Hematopoietic multipotent progenitor cell treated with erythropoietin and hydrocortisone succinate and interleukin-3 and kit ligand, for 8 days (in vitro differentiated cells): ENCODE measurements at places on chromosomes 2 and 18.

DNA sequence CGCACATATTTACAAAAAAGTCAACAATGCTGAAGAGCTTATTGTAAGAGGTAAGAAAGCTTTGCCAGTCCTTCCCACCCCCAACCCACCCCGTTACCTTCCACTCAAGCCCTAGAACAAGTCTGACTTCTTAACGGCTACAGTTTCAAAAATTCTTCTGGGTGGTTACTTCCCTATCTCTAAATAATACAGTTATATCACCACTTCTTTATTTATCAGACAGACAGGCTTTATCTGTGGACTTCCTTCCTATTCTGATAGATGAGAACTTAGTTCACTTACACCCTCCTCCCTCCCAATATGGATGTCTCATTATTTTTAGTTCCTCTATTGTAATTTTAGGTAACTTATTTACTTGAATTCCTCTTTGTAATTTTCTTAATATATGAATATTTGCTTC is 26.7 kb upstream of the ACTR3 start:
- peak; percentile 33 for DNase-seq

DNA sequence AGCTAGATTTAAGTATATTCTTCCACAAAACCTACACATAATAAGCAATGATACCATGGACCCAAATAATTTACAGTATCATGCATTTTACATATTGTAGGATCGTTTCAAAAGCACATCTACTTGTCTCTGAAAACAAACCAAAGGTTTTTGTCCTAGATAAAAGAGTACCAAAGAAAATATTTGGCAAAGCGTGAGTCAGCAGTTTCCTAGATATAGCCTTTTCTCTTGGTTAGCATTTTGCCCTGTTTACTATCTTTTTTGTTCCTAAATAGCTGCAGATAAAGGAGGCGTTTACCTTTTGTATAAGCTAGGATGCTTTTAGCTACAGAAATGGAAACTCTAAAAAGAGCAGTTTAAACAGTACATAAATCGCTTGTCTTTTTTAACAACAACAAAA is 305.8 kb upstream of the GULP1 start:
- peak; percentile 42 for DNase-seq

- peak; percentile 43 for DNase-seq
Measured at GRCh38 chr2:23375448-23375847, 9.5 kb upstream of the KLHL29 start.

DNA sequence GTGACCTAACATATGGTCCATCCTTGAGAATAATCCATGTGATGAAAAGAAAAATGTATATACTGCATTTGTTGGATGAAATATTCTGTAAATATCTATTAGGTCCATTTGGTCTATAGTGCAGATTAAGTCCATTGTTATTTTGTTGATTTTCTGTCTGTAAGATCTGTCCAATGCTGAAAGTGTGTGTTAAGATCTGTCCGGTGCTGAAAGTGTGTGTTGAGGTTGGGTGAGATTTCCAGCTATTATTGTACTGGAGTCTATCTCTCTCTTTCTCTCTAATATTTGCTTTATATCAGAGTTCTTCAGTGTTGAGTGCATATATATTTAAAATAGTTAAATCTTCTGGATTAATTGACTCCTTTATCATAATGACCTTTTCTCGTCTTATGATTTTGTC is 828.8 kb upstream of the CRIM1 start:
- no peak for DNase-seq

DNA sequence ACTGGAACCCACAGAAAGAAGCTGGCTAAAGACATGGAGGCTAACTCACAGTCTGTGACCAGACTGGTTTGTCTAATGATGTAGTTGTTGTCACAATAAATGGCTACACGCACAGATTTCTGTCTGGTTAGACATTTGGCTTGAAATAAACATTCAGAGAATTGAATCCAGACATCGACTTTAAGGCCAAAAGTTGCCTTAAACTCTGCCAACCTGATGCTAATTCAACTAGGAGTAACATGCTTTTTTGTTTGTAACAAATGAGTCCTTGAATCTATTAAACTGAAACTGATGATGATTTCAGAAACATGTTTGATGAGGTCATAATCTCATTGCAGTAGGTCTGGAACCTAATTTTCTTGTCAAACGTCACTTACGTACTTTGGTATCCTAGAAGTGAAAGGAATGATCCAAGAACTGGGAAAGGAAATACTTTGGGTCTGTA is 123.8 kb downstream of the ERBB4 start:
- no peak for DNase-seq

DNA sequence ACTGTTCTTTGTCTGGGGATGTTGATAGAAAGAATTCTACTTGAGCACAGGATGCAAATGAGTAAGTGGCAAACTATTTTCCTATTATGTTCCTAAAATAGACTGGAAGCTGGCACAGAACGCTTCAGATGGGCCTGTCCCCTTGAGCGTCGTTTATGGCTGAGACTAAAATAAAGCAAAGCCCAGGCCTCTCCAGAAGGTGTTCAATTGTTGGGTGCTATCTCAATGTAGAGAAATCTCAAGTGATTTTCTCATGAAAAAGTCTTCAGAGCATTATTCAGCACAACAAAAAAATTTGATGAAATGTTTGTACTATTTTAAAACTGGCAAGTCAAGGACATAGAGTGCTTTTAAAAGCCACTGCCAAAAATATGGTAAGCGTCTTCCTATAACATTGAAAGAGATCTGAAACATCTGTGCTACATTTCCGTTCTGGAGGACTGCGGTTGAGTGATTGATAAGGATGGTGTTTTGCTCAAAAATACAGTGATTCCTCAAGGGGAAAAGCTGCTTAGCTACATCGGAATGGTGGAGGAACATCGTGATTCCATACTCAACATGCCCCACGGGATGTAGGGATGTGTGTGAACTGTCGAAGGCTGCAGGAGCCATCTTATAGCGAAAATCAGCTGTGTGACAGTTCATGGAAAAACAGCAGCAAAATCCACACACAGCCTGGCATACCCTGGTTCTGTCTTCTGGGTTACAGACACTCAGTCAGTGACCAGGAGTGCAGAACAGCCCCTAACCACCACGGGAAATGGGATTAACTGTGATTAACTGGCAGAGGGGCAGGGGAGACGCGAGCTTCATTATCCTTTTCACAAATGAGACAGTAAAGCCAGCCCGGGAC is 10.4 kb upstream of the LRRFIP1 start:
- DNase-seq, result no peak

DNA sequence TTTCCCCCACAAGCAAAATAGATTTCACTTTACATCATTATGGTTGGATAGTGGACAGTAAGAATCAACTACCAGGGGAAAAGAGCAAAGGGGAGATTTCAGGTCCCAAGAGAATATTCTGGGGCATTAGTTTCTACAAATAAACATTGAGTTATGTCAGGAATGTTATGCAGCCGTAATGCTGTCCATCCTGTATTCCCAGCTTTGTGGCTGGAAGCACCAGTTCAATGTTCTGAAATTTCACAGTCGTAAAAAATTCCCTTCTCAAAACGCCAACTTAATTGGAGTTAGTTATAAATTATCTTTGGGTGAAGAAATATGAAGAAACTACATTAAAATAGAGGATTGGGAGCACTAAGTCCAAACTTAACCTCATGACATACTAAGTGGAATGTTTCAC is 141.5 kb upstream of the FIGN start:
- DNase-seq, result no peak

DNA sequence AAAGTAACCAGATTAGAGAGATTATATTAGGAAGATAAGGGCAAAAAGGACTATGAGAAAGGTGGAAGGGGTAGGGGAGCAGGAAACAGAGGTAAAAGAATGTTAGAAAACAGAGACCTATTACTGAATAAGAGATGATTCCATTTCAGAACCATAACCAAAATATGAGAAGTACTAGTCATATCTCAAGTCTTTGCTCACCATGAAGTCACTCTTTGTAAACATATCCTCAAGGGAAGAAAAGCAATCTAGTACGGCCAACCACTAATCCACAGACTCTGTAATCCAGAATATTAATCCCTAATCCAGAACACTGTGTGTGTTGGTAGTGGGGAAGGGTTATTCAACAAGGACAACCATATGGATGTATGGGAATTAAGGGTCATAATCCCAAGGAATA is 92.0 kb downstream of the CDCA7 start:
- no peak for DNase-seq

- no peak for DNase-seq
Measured at GRCh38 chr2:33277002-33277426, 199.4 kb upstream of the RASGRP3 start.

DNA sequence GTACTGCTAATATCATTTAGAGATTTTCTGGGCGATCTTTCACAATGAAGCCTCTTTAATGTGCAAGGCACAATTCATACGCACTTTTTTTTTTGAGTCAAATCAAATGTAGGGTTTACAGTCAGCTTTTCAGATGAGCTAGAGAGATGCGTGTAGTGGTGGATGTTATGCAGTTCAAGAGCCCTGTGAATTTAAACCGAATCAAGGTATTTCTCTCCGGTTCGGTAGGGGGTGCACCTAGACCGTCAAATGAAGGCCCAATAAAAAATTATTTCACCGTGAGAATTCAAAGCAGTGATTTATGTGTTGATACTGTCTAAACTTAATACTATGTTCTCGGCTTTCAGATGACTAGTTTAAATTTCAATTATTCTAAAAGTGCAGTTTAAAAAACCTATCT is 1.1 kb downstream of the PTH2R start:
- DNase-seq, result peak; percentile 37

- DNase-seq, result peak; percentile 58
Measured at GRCh38 chr2:218898109-218898878, 17.6 kb downstream of the WNT10A start.

- DNase-seq, result no peak
Measured at GRCh38 chr2:5693287-5694201, 1.4 kb downstream of the SOX11 start.

DNA sequence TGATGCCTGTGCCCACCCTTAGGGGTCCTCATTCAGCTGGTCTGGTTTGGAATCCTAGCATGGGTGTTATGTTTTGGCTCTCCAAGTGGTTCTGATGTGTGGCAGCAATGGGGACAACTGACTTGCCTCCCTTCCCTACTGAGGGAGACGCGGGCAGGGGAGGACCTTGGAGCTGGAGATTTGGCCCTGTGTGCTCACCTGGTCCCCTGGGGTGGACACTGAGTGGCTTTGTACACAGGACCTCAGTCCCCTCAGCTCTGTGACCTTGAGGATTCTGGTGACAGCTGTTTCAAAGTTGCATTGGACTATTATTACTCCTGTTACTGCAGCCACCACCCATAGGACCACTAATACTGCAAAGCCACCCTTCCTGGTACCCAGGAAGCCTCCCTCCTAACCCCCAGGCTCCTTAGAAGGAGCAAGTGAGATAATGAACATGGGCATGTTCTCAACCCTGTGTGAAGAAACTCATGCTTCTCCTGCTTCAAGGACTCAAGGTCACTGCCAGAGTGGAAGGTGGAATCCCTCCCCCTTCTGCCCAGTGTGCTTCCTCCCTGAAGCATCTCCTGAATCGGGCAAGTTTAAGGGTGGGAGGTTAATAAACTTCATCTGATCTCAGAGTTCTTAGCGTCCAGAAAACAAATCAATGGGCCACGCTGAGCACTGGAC is 26.5 kb downstream of the TMEM182 start:
- no peak for DNase-seq

DNA sequence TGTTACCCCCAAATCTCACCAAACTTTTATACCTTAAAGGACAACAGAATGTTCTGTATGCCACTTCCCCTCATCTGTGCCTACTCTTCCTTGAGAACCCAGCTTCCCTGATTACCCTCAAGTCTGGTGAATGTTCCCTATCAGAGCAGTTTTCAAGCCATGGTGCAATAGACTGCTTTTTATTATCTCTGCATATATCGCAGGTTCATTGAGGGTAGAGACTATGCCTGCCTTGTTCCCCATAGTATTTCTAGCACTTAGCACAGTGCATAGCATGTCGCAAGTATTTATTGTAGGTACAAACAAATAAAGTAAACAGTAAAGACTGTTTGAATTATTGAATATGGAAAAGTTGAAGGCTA is 146.6 kb downstream of the HAUS1 start:
- no peak for DNase-seq

GRCh38 chr18:3912705-3913104 is 462.7 kb downstream of the TGIF1 start:
- DNase-seq, result no peak

DNA sequence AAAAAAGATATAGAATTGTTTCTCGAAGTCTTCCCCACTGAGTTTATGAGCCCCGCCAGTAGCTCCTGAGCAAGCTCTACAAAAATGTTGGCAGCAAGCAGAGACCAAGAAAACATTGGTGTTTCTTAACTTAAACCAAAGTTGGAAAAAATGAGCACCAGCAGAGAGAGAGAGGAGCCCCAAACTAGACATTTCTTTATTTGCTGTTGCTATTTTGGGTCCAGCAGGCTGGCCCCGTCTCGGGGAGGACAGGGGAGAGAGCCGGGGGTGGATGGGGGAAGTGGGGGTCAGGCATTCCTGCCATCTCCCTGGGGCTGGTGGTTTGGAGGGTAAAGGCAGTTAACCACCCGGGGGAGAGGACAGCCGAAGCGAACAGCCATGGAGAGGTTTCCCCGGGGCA is 113.0 kb downstream of the DYSF start:
- no peak for DNase-seq

- DNase-seq, result no peak
Measured at GRCh38 chr2:216604458-216604857, 28.8 kb upstream of the IGFBP2 start.

DNA sequence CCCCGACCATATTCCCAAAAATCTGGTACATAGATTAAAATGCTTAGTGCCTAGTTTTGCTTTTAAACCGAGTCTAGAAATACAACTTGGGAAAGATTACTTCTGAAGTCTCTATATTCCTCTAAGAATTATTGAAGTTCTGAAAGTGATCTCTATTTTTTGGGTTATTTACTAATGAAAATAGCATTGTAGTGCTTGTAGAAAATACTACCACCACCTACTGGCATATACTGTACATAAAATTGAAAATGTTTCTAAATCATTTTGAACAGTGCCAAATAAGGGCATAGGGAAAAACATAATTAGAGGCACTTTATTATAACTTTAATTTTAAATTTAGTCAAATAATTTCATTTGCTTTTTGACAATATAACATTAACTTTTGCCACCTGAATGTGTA is 1399.6 kb upstream of the ZEB2 start:
- peak; percentile 2 for DNase-seq

DNA sequence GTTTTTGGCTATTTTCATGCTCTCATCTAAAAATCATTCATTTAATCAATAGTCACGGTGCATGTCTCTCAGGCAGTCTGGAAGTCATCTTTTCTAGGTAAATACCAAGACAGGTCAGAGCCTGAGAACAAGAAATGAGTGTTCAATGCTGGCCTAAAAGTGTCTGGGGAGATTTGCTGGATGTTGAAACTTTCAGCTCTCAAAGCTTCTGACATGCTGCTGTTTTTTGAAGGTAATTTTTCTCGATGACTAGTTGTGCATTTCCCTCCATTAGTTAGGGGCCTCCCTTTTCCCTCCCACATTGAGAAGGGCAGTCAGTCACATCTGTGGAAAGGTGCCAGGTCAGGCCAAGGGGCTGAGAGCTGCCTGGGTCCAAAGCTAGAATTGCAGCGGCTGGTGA is 115.6 kb downstream of the LPIN1 start:
- no peak for DNase-seq

DNA sequence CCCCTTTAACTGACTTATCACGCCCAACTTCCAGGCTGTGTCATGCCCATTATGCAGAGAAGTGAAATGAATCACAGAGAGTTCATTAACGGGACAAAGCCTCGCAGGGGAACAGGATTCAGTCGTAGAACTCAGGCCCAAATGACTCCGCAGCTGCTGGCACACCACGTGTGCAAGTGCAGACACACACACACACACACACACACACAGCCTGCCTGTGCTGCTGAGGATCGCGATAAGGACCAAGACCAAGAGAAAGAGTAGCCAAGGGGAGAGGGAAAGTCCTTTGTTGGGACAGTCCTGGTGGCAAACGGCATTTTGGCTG is 90.0 kb upstream of the TAF1B start:
- DNase-seq, result peak; percentile 36

- DNase-seq, result no peak
Measured at GRCh38 chr18:56402872-56403516, 235.4 kb downstream of the TXNL1 start.
